ENCODE measurements at places on chromosomes 7 and 10.

- DNase-seq, result peak; percentile 70
These were observed 45.7 kb downstream of the PITRM1 start for GRCh38 chr10:3126741-3127346.

DNA sequence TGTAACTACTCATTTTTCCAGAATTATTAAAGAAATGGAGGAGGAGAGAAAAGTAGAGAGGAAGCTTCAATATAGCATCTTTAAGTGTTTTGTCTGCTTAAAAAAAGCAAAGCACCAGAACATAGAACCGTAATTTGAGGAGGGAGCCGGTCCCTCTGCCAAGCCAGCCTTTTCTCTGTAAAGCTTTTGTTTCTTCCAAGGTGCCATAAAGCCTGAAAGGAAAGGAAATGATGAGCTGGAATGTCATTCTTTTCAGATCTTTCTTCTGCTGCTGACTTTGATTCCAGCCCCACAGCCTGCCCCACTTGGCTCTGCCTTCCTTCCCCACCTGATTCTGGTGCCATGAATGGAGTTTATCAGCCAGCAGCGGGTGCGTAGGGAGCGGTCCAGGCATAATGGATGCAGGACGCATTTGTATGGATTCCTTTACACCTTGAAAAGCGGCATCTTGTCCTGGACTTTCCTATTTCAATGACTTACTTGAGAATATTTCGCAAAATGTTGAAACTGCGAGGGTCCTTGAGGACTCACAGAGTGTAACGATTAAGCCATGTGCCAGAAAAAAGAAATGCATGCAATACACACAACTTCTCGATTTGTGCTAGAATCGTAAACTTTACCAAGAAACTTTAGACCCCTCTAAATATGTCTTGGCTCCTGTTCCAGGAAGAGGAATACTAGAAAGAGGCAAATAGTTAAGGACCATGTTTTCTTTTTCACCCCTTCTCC is 569.5 kb upstream of the MGMT start:
- DNase-seq, result no peak

DNA sequence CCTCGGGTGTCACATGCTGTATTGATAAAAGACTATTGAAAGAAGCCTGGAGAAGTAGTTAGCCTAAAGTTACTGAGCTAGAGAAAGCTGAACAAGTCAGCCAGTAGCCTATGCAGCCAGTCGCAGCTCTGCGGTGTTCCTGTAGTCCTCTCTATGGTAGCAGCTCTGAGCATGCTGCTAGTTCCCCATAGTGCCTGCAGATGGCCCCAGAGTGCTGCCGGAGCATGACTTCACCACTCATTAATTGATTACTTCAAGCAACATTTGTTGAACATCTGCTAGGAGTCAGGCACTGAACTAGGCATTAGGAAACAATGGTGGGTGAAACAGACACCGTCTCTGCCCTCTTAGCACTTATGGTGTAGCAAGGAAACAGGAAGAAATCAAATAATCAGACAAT is 422.7 kb downstream of the SORCS3 start:
- no peak for DNase-seq

DNA sequence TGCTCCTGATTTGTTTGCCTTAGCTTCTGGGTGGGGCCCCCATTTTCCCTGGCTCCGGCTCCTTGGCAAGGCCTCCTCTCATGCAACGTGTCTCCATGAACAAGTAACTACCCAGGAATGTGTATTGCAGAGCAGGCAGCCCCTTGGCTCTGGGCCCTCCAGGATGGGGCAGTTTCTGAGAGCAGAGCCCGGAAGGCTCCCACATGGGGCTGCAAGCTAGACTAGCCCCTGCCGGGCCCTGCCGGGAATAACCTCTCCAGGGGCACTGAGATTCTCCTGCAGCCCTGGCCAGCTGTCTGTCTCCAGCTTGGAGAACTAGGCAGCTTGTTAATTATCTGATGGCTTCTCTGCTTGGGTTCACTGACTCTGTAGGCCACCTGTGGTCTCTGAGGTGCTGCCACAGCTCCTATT is 184.0 kb upstream of the INHBA start:
- no peak for DNase-seq

- no peak for DNase-seq
These were observed 3.8 kb downstream of the PDE1C start for GRCh38 chr7:32066441-32066840.

GRCh38 chr7:148721390-148721789 is 22.7 kb downstream of the CUL1 start:
- DNase-seq, result no peak

DNA sequence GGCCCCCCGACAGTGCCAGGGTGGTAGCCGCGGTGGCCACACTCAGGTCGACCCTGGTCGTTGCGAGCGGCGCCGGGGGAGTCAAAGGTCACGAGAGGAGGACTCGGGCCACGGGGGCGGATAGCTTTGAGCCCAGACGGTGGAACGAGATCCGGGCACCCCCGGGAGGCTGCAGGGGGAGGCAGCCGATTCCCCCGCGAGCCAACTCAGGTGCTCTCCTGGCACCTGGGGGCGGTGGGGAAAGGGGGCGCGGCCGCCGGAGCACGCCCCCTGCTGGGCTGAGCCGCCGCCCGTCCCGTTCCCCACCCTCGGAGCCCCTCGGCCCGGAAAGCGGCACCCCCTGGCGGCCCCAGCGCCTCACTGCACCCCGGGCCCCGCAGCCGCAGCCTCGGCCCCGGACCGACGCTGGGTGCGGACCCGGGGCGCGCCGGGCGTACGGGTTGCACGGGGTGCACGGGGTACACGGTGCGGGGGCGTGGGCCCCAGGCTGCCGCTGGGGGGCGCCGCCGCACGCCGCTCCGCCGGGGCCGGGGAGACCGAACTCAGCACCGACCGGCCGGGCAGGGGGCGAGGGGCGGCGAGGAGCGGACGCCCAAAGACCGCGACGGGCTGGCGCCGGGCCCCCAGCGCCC is 521 bp upstream of the NYAP1 start:
- no peak for DNase-seq

GRCh38 chr7:81882086-81882485 is 112.2 kb upstream of the HGF start:
- no peak for DNase-seq

DNA sequence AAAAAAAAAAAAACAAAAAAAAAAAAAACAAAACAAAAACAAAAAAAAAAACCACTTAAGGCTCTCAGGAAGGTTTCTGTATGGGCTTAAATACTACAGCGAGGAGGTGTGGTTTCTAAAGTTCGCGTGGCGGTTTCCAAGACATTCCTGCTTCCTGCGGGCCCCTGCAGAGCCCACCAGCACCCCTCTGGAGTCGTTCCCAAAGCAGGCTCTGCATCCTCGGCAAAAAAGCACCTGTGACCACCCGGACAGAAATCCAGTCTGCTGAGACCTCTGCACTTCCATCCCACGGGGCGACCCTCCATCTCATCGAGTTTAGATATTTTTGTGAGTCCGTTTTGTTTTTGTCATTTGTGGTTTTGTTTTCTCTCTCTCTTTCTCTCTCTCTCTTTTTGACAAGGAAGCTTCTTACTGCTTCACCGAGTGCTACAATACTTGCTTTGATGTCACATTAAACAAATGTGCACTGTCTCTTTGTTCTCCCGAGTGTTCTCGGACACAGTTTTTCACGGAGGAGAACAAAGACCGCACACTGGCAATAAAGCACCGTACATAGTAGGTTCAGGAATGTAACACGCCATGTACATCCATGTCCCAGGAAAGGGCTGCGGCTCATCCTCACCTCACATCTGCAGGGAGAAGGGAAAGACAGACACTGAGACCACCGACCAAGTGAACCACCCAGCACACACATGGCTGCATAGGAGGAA is 21.5 kb downstream of the PDGFA start:
- no peak for DNase-seq

DNA sequence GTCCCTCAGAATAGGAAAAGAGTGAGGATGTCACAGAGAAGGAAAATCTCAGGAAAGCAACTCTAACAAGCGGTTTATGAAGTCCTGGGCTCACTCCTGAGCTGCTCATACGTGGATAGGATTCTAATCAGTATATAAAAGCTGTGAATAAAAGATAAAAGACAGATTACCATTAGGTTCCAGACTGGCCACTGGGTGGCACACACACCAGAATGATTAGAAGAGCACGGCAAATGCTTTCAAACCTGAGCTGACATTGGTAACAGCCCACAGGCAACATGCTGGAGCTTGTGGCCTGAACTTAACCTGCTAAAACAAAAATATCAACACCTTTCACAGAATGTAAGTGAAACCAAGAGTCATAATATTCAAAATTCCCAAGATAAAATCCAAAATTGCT is 370.8 kb downstream of the GRID1 start:
- no peak for DNase-seq

GRCh38 chr10:49139846-49140195 is 6.0 kb upstream of the FAM170B start:
- DNase-seq, result no peak

- no peak for DNase-seq
These were observed 55.8 kb downstream of the TACC2 start for GRCh38 chr10:122044713-122045112.

DNA sequence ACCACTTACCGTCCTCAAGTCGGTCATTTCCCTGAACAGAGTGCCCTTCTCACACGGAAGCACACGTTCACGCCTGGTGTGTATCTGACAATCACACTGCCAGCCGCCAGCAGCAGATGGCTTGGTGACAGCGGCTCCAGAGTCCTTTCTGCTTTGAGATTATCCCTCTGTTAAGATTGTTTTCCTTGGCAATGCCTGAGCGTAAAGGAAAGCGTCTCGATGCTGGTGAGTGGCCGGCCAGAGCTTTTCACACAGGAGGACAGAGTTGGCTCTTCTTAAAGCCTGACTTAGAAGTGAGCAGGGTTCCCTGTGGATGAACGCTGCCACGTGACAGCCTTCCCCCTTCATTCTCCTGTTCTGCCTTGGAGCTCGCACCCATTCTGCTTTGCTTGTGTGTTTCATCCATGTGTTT is 22.1 kb upstream of the PRKAR1B start:
- no peak for DNase-seq

- no peak for DNase-seq
These were observed 15.9 kb upstream of the CFAP46 start for GRCh38 chr10:132957981-132958882.

DNA sequence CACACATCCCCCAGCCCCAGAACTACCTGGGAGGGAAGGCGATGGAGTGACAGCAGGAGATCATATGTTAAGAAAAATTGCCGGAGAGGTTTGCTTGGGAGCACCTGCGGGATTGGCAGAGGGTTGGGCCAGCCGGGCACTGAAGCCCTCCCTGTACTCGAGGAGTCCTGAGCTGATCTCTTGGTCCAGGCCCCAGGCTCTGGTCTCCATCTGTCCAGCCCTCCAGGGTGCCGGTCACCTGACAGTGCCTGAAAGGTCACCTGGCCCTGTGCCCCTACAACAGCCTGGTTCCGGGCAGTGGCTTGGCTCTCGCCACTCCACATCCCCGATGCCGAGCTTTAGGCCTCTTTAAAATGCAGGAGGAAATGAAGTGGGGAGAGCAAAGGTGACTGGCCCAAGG is 47.3 kb upstream of the PCBD1 start:
- DNase-seq, result no peak

DNA sequence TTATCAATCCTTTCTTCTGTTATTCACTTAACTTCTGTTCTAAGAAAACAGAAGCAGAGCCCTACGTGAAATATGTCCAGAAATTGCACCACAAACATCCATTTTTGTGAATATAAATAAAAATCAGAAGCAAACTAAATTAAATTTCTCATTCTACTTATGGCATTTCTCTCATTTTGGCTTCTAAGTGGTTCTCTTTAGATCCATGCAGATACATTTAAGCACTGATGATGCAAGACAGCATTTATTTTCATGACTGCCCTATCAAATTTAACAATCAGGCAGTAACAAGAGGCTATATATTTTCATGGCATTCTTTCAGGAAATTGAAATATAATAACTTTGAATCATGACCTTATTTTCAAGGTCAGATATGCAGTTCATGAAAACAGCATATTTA is 1049.6 kb downstream of the GRM8 start:
- DNase-seq, result no peak

GRCh38 chr7:111752022-111752582 is 189.8 kb upstream of the IMMP2L start:
- peak; percentile 37 for DNase-seq

- no peak for DNase-seq
These were observed 267.0 kb downstream of the FRMD4A start for GRCh38 chr10:14063531-14064285.

All from NCI-H1417 treated with DMSO at 0.1 percent for 48 hours (cell line).